Frontal cortex (tissue), 4 donors: ENCODE measurements at places on chromosomes 6 and 20.

DNA sequence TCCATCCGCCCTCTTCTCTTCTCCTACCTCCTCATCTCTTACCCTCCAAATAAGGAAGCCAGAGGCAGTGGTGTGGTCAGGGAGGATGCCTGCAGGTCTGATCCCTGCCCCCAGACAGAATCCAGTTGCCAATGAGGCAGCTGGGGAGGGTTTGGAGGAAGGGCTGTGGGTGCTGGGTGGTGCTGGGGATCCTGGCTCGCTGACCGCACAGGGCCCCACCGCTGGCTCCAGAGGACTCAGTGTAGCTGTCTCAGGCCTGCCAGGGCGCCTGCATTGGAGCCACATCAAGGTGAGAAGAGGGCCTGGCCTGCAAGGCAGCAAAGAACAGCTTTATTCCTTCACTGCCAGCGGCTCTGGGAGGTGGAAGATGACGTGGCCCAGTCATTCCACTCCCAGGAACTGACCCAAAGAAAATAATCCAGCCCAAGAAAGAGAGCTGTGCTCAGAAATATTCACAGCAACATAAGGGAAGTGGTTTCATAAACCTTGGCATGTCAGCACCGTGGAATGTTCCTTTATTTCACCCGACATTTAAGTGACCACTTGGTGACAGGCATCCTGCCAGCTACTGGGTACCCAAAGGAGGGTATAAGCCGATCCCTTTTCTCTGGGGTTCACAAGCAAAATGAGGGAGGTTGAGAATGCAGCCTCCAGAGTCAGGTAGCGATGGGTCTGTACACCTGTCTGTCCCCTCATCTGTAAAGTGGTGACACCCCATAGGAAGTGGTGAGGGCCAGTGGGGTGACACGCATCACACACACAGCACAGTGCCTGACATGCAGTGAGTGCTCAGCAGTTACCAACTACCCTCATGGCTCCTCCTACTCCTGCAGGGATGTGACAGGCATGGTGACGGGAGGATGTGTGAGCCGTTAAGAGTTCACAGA, 125.1 kb downstream of the SNX5 start:
- DNase-seq = no peak

DNA sequence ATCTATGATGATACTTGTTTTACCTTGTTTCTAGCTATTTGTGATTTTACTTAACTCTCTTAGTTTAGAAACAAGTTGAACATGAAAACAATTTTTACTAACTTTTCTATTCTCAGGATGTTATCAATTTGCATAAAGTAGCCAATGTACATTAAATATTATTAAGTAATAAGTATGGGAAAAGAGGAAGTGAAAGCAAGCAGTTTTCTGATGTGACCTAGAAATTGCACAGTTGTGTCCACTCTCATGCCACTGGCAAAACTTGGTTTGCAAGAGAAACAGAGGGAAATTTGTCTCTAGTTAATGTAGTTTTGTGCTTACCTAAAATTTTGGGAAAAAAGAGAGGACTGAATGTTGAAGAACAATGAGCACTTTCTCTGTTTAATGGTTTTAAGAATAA, 19.2 kb upstream of the TSPYL1 start:
- DNase-seq = no peak

GRCh38 chr6:42947950-42948349, 12.6 kb upstream of the GNMT start:
- DNase-seq = no peak

- no peak for DNase-seq
These were observed 33.1 kb upstream of the UBR2 start for GRCh38 chr6:42530751-42531150.

- no peak for DNase-seq
These were observed 143.1 kb downstream of the CDK19 start for GRCh38 chr6:110672122-110672521.

GRCh38 chr6:168545428-168545827, 104.4 kb downstream of the SMOC2 start:
- DNase-seq = no peak
